ENCODE measurements at places on chromosomes 5 and 9.

DNA sequence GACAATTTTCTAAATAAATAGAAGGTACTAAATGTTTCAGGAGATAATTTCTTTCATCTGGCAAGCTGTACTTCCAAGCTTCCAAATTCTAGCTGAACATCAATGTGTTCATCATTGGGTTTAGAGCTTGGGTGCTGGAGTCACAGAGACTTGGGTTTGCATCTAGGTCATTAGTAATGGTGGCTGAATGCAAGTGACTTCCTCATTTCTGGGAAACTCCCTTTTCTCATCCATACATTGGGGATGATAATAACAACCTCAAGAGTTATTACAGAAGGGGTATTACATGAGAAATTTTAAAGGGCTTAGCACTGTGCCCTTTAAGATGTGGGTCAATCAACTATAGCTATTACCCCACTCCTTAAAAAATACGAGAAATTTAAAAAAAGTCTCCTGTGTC, 41.1 kb upstream of the KLF4 start:
- no peak for DNase-seq

DNA sequence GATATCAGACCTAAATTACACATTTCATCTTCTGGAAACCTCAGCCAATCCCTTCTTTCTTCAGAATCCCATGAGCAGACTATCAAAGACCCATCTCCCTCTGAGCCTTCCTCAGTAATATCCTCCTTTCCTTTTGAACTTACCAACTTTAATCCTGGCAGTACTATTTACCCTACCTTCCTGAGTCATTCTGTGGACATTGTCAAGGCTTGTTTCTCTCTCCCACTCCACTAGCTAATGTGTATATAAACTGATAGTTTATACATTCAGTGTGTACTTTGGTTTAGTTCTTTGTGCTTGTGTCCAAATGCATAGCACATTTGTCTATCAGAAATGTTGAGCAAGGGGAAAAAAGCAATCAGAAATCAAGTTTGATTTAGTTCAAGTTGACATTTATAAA, 568.3 kb downstream of the CSNK1G3 start:
- no peak for DNase-seq

DNA sequence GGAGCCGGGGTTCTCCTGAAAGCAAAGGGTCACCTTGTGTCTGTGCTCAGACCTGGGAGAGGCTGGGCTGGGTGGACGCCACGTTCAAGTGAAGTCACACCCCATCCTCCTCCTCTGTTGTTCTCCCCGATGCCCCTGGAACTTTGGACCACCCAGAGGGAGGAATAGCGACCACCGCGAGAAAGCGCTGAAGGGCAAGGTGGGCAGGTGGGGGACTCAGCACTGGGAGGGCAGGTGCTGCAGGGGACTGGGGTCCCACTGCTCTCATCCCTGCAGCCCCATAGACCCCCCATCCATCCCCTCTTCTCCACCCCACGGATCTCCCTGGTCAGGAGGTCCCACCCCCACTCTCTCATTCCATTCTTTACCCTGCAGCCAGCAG, 48.8 kb upstream of the COL5A1 start:
- DNase-seq: no peak

DNA sequence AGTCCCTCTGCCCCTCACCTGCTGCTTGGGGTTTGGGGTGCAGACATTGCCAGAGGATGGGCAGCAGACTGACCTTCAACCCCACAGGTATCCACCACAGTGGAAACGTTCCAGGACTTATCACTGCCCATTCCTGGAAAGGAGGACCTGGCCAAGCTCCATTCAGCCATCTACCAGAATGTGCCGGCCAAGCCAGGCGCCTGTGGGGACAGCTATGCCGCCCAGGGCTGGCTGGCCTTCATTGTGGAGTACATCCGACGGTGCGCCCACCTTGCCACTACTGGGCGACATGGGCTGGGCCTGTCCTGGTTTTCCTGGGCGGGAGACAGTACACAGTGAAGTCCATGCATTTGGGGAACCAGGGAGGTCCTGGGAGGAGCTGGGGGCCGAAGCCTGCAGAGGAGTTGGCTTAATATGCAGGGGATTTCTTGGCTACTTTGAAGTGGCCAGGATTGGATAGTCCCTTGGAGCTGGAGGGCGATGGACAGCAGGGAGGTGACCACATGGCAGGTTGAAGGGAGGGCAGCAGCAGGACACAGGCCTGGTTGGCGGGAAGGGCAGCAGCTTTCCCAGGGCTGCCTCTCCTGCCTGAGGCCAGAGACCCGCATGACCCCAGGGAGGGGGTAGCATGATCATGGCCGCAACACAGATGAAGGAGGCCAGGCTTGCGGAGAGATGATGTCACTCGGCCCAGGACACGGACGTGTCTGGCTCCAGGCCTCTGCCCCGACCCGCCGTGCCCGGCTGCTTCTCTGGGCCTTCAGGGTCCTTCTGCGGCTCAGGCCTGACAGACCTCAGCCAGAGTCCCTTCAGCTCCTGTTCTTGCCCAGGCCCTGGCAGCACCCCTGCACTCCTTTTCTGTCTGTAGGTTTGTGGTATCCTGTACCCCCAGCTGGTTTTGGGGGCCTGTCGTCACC, 34.6 kb downstream of the USP20 start:
- no peak for DNase-seq

- DNase-seq: peak; percentile 33
Observed at GRCh38 chr9:16031971-16032370, 479.1 kb downstream of the CCDC171 start.

DNA sequence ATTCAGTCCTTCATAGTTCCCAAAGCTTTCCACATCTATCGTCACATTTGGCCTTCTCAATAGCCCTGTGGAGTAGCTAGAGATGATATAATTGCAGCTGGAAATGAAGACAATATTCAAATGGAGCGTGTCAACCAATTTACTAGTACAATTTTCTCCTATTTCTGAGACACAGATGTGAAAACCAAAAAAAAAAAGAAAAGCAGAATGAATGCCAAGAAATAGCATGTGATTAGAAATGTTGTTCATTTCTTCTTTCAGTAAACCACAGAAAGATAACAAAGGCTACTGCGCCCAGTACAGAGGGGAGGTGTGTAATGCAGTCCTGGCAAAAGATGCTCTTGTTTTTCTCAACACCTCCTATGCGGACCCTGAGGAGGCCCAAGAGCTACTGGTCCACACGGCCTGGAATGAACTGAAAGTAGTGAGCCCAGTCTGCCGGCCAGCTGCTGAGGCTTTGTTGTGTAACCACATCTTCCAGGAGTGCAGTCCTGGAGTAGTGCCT, 99.0 kb downstream of the MUSK start:
- no peak for DNase-seq
